ENCODE measurements at places on chromosomes 6 and 20.
A peak's percentile ranks its signal among the peaks of the same experiment; 100 is the strongest.

GRCh38 chr6:85754894-85755293 is 112.2 kb upstream of the SYNCRIP start:
- DNase-seq, result no peak

DNA sequence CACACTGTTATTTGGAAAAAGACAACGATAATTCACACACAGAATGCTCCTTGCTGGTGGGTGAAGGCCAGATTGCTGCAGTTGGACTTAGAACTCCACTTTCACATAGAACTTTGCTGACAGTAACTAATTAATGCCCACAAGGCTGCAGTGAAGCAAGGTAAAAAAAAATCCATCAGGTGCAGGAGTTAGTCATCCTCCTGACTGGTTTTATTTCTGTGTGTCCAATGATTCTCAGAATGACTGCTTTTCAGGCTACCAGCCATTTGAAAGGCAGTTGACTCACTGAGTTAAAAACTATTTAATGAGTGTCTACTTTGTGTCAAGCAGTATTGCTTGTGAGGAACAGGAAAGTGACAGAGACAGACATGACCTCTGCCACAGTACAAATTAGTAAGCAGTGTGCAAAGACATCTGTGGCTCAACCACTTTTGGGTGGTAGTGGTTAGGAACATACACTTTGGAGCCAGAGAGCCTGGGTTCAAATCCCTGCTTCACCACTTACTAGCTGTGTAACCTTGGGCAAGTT is 41.9 kb downstream of the ELOVL5 start:
- no peak for DNase-seq

- no peak for DNase-seq
Measured at GRCh38 chr6:130520221-130520620, 154.4 kb downstream of the TMEM200A start.

GRCh38 chr6:78831492-78831891 is 35.9 kb upstream of the IRAK1BP1 start:
- no peak for DNase-seq

GRCh38 chr6:109918227-109918626 is 59.9 kb upstream of the GPR6 start:
- DNase-seq, result no peak

- no peak for DNase-seq
Measured at GRCh38 chr6:81838031-81838430, 85.5 kb upstream of the TENT5A start.

- DNase-seq, result no peak
Measured at GRCh38 chr6:34393966-34394305, 1.5 kb upstream of the NUDT3 start.

GRCh38 chr20:7714549-7714948 is 225.7 kb downstream of the HAO1 start:
- no peak for DNase-seq

GRCh38 chr6:3231247-3232016 is 4.0 kb upstream of the TUBB2B start:
- peak; percentile 70 for DNase-seq

- no peak for DNase-seq
Measured at GRCh38 chr6:7166410-7167293, 58.9 kb downstream of the RREB1 start.

GRCh38 chr20:1863296-1863695 is 31.9 kb upstream of the SIRPA start:
- no peak for DNase-seq

DNA sequence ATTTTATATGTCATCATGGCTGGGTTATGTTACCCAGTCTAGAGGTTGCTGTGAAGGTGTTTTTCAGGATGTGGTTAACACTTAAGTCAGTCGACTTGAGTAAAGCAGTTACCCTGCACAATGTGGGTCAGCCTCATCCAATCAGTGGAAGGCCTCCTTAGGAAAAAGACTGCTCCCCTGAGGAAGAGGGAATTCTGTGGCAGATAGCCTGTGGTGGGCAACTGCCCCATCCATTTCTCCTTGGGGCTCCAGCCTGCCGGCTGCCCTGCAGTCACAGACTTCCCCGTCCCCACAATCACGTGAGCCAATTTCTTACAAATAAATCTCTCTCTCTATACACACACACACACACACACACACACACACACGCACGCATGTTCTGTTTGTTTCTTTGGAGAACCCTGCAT is 34.5 kb upstream of the MPC1 start:
- no peak for DNase-seq

DNA sequence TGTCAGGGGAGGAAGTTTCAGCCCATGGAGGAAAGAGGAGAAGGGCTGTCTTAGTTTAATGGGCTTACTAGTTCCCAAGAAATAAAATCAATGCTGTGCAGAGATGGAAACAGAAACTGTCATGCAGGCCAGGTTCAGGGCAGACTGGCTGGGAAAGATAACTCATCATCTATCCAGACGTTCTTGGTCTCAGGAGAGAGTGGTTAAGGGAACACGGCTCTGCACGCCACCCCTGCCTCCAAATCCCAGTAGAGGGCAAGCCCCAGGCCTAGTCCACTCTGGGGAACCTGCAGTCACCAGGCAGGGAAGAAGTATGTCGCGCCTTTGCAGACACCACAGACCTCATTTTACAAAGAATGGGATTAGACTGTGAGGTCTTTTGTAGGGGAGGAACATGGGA is 12.5 kb downstream of the ALDH8A1 start:
- no peak for DNase-seq

GRCh38 chr6:137625100-137625661 is 131.0 kb upstream of the OLIG3 start:
- DNase-seq, result no peak

DNA sequence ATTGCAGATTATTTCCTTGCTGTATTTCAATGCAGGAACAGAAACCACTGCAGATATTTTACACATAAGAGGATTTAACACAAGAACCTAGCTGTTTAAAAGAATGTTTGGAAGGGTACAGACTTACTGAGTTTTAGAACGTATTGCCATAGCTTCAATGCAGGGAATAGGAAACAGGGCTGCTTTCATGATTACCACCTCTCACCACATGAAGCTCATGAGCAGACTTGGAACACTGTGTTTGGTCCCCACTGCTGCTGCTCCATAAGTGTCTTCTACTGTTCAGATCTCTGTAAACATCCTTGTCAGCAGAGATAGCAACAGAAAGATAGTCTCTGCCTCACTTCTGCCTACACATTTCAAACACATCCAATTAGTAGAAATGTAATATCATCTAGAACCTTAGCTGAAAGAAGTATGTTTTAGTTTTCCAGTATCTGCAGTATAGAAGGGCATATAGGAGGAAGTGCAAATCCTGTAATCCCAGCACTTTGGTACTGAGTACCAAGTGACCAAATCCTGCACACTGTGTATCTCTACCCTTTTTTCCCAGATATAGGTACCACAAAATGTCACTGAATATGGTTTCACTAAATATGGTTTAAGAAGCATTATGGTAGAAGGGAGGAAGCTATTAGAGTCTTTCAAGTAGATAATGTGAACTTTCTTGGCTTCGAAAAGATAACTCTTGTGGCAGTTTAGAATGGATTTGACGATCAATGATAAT is 51.9 kb downstream of the STXBP5 start:
- no peak for DNase-seq

DNA sequence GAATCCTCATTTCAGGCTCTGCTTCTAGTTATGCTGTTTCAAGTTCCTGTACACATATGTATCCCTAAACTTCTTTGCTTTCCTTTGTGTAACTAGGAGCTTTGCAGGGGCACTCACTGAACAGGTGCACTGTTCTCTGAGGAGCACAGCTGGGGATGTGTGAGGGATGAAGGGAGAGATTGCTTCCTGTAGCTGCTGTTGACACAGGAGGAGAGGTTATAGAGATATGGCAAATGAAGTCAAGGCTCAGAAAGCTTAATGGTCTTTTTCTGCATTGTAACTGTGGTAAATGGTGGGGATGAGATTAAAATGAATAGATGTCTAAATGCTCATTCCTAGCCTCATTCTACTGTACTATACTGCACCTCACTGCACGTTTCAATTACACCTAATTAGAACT is 454.3 kb downstream of the BTBD3 start:
- DNase-seq, result peak; percentile 95

- no peak for DNase-seq
Measured at GRCh38 chr6:15426395-15426794, 180.5 kb downstream of the JARID2 start.

DNA sequence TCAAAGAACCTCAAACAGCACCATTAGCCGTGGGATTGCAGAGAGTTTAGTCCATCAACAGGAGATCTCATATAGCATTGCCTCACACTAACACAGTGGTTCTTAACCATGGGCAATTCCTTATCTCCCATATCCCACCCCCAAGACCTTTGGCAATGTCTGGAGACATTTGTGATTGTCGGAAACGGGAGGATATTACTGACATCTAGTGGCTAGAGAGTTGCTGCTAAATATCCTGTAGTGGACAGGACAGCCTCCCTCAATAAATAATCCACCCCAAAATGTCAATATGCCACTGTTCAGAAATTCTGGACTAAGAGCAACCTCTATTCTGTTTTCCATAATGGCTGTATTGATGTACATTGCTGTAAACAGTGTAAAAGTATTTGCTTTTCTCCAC is 210.1 kb upstream of the CCN2 start:
- DNase-seq, result no peak

- no peak for DNase-seq
Measured at GRCh38 chr6:152150196-152150595, 342.7 kb downstream of the ESR1 start.

- no peak for DNase-seq
Measured at GRCh38 chr20:19368351-19368750, 155.9 kb downstream of the SLC24A3 start.
